Fibroblast of pulmonary artery (primary cell): ENCODE measurements at places on chromosomes 7 and 10.

GRCh38 chr7:122983261-122983660 lies 12.2 kb downstream of the TAS2R16 start:
- DNase-seq: no peak

DNA sequence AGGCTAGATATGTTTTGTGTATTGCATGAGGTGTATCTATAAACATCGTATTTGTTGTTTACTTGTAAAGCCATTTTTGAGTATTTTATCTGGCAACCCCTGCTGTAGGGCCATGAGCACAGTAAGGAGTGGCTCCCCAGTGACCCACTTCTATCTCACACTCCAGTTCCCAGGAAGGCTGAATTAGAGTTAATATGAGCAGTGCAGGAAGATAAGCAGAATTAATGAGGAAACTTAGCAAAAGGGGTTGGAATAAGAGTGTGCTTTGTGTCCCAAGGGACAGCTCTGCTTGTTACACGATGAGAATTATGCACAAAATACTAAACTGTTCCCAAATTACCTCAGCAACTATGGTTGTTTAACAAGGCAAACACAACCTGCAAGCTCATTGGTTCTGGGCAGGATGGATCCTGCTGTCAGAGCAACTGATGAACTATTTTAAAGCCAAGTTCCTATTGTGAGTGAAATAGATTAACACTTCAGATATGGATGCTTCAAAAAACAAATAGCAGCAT lies 1005.8 kb downstream of the NRG3 start:
- DNase-seq: no peak

- no peak for DNase-seq
These were observed 42.8 kb downstream of the AP5Z1 start for GRCh38 chr7:4818000-4818794.

GRCh38 chr7:44431091-44431608 lies 59.3 kb downstream of the NUDCD3 start:
- no peak for DNase-seq

- DNase-seq: peak; percentile 94
These were observed 35.9 kb downstream of the ACSM6 start for GRCh38 chr10:95229724-95230627.

DNA sequence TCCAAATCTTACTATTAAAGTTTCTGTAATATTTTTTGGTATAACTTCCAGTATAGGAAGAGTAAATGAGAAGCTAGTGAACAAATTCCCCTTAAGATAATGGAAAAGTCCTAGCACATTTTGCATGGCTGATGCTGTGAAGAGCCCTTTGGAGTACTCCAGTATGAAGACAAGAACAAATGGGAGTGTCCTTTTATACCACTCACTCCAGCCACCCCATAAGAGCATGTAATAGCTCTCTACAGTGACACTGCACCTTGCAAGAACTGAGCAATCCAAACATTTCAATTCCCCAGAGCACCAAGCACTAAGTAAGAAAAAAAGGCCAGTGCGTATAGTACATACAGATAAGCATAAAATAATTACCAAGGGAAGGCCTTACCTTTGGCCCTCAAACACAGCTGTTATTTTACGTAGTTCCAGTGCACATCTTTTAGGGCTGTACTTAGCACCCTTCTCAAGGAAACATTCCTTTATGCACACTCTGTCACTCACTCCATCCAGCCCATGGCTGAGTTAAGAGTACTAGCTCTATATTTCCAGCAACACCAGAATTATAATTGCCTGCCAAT lies 135.4 kb downstream of the ST7 start:
- no peak for DNase-seq

DNA sequence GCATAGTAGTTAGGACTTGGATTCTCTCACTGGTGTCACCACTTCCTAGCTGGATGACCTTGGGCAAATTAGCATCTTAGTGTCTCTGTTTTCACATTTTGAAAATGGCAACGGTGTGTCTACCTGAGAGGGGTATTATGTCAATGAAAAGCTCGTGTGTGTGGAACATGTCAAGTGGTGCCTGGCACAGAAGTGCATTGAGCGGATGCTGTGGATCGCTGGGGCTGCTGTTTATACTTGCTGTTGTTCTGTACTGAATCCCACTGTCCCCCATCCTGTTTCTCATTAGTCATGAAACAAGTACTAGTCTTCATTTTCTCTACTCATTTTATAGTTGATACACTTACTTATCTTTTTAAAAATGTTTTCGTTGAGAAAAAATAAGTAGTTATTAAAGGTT lies 26.1 kb downstream of the RBM33 start:
- no peak for DNase-seq

GRCh38 chr7:157926521-157927150 lies 589.8 kb downstream of the DNAJB6 start:
- no peak for DNase-seq

- no peak for DNase-seq
These were observed 117.2 kb downstream of the DLG5 start for GRCh38 chr10:77809336-77809735.
